ENCODE measurements at places on chromosomes 11 and 22.

- no peak for DNase-seq
Measured at GRCh38 chr11:17986711-17987220, 26.1 kb downstream of the SERGEF start.

GRCh38 chr22:25139062-25139461 is 60.6 kb upstream of the CRYBB3 start:
- DNase-seq: no peak

DNA sequence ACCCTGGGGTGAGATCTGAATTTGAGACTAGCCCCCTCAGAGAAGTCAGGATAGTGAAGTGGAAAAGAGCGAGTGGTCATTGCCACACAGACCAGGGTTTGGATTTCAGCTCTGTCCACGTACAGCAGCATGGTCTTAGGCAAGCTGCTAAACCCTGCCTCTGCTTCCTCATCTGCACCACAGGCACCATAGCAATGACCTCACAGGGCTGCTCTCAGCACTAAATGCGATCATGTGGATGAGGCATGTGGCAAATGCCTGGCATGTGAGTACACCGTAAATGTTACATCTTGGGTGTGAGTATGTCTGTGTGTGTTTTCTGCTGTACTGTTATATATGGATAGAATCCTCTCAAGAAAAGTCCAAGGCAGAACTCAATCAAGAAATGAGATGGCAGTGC is 15.8 kb downstream of the NAV2 start:
- DNase-seq: no peak

DNA sequence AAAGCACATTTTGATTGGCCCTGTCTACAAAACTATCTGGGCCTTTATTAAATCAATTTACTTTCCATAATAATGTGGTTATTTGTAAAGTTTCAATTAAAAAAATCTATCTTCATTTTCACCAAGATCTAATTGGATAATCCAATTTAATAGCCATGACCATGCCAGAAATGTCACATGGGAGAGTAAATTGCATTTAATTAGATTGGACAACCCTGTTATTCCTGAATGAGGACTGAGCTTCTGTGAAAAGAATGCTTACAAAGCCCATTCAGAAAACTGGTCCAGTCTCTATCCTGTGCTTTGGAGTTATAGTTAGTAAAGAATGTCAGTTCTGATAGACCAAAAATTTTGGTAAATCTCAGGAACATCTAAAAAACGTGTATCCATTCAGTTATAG is 541.9 kb upstream of the ANO5 start:
- DNase-seq: no peak

GRCh38 chr11:125429807-125430678 is 66.0 kb downstream of the FEZ1 start:
- DNase-seq: no peak
